ENCODE measurements at places on chromosomes 2 and 18.

- no peak overlapping the region for H3K27ac ChIP-seq
- H3K4me3 ChIP-seq = no peak overlapping the region
- no peaks in the 10 kb centered on the region for H3K27me3 ChIP-seq
- H3K36me3 ChIP-seq = no peaks in the 10 kb centered on the region
Observed at GRCh38 chr2:138435701-138436100, 65.9 kb upstream of the SPOPL start.

GRCh38 chr2:189698020-189698887, 23.8 kb downstream of the ANKAR start:
- DNase-seq = peak; percentile 31
- peaks cover 4% of the 10 kb centered on the region for H3K4me1 ChIP-seq
- H3K4me3 ChIP-seq = no peak overlapping the region
- H3K36me3 ChIP-seq = no peaks in the 10 kb centered on the region
- H3K27ac ChIP-seq = no peak overlapping the region
- H3K27me3 ChIP-seq = no peaks in the 10 kb centered on the region

DNA sequence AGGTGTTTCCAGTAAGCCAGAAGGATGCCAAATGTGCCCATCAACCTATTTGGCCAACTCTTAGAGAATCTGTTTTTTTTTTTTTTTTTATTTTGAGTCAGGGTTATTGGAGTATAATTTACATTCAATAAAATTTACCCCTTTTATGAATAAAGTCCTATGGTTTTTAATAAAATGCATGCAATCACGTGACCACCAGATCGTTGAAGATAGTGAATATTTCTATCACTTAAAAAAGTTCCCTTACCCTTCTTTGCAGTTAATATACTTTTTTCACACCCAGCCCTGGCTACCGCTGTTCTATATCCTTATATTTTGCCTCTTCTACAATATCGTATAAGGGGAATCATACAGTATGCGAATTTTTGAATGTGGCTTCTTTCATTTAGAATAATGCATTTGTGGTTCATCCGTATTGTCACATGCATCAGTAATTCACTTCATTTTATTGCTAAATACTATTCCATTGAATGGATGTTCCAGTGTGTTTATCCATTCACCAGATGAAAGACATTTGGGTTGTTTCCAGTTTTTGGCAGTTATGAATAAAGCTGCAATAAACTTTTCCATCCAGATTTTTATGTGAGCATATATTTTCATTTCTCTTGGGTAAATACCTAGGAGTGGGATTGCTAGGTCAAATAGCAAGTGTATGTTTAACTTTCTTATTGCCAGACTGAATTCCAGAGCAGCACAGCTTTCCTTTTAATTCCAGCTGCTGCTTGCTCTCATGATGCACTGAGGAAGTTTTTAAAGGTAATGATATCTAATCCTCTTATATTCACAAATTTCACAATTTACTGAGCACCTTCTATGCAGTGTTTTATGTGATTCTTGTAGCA, 156.3 kb upstream of the NT5C1B start:
- H3K27ac ChIP-seq = no peak overlapping the region
- H3K36me3 ChIP-seq = no peaks in the 10 kb centered on the region
- no peaks in the 10 kb centered on the region for H3K27me3 ChIP-seq
- H3K4me3 ChIP-seq = no peak overlapping the region
- DNase-seq = no peak

DNA sequence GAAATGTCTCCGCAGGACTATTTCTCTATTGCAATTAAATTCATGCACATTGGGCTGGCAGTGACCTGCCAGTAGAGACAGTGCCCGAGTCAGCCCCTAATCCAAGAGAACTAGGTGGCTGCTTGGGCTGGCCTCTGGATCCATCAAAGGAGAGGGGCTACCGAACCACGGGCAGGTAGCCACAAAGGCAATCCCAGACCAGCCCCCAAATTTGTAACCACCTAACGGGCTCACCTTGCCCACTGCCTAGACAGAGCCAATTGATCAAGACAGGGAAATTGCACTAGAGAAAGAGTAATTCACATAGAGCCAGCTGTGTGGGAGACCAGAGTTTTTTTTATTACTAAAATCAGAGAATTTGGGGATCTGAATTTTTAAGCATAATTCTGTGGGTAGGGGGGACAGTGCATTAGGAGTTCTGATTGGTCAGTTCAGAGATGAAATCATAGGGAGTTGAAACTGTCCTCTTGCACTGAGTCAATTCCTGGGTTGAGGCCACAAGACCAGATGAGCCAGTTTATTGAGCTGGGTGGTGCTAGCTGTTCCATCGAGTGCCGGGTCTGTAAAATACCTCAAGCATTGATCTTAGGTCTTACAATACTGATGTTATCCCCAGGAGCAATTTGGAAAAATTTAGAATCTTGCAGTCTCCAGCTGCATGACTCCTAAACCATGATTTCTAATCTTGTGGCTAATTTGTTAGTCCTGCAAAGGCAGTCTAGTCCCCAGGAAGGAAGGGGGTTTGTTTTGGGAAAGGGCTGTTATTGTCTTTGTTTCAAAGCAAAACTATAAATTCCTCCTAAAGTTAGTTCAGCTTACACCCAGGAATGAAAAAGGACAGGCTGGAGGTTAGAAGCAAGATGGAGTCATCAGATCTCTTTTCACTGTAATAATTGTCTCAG, 260.4 kb upstream of the SP5 start:
- H3K4me1 ChIP-seq = no peaks in the 10 kb centered on the region
- H3K4me3 ChIP-seq = no peak overlapping the region
- no peak overlapping the region for H3K27ac ChIP-seq
- no peaks in the 10 kb centered on the region for H3K36me3 ChIP-seq
- H3K27me3 ChIP-seq = peaks cover 3% of the 10 kb centered on the region
- DNase-seq = no peak

DNA sequence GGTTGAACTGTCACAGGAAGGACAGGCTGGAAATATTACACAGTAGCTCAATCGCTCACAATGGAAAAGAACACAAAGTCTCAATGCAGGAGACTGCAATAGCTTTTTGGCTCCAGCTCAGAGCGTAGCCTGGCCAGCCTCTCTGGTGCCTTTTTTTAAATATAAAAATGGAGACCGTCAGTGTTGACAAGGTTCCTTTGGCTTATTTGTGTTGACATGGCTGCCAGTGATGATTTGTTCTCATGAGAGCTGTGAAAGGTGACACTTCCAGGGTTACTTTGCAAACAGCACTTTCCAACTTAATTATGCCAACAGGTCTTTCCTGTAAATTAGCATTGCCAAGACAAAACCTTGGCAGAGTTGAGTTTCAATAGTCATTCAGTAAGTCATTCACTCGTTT, 70.8 kb downstream of the KCNE4 start:
- H3K4me3 ChIP-seq = no peak overlapping the region
- DNase-seq = no peak
- no peaks in the 10 kb centered on the region for H3K36me3 ChIP-seq
- no peaks in the 10 kb centered on the region for H3K4me1 ChIP-seq
- no peaks in the 10 kb centered on the region for H3K27me3 ChIP-seq
- H3K27ac ChIP-seq = no peak overlapping the region

DNA sequence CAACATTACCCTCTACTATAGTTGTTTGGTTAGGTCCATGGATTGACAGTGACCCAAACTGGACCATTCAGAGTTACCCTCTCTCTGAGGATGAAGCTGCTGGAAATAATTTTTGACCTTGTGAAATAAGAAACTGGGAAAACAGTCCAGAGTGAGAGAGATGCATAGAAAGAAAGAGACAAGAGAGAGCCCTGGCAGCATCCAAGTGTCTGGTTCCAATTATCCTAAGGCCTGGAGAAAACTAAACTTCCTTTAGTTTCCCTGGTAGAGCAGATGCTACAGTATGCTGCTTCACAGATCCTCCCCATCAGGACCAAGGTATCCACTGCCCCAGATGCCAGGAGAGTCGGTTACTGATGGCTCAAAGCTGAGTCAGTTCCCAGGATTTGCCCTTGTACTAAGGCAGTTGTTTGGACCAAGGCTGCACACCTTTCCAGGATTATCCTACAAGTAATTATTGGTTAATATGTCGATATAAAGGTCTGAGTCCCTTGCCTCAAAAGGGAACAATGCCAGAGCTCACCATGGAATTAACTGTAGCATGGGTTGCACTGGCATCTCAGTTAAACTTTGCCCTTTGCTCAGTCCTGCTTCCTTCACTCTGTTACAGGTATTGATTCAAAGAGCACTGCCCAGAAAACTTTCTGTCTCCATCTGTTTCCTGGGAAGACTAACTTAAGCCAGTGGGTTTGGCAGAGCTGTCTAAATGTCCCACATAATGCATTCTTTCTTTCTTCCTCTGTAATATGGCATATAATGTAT, 14.6 kb upstream of the CHN1 start:
- H3K36me3 ChIP-seq = no peaks in the 10 kb centered on the region
- no peaks in the 10 kb centered on the region for H3K4me1 ChIP-seq
- no peak for DNase-seq
- H3K4me3 ChIP-seq = no peak overlapping the region
- no peaks in the 10 kb centered on the region for H3K27me3 ChIP-seq
- H3K27ac ChIP-seq = no peak overlapping the region

DNA sequence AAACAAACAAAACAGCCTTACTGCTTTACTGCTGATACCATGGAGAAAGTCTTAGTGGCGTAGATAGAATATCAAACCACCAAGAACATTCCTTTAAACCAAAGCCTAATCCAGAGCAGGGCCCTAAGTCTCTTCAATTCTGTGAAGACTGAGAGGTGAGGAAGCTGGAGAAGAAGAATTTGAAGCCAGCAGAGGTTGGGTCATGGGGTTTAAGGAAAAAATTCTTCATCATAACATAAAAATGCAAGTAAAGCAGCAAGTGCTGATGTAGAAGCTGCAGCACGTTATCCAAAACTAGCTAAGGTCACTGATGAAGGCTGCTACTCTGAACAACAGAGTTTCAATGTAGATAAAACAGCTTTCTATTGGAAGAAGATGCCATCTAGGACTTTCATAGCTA, 77.1 kb downstream of the MTA3 start:
- H3K4me1 ChIP-seq = peaks cover 7% of the 10 kb centered on the region
- no peak for DNase-seq
- no peak overlapping the region for H3K4me3 ChIP-seq
- no peak overlapping the region for H3K27ac ChIP-seq

DNA sequence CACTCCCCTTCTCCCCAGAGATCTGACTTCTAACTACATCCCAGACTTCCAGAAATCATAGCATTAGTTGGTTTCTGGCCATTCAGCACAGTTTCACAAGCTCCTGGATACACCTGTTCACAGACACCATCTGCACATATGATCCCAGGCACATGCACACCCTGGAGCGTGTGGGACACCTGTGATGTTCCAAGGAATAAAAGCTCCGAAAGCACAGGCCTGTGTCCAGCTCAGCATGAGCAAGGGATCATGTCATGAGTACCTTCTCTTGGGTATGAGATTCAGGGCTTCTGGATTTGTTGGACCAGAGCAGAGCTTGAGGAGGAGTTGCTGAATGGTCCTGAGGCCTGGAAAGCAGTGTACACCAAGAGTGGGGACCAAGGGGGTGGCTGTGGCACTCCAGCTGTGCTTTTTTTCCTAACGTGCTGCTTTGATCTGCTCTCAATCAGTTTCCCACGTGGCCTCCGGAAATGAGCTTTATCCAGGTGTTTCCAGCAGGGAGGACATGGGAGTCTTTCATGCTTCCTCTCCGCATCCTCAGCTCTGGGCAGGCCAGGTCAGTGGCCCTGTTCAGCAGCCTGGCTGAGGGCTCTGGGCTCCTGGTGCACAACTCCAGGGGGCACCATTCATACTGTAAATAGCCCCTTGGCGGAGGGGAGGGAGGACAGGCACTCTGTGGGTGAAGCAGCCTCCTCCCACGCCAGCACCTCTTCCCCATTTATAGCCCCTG, 1.8 kb downstream of the DYSF start:
- H3K36me3 ChIP-seq = no peaks in the 10 kb centered on the region
- no peak overlapping the region for H3K27ac ChIP-seq
- peaks cover 53% of the 10 kb centered on the region for H3K27me3 ChIP-seq
- H3K4me3 ChIP-seq = no peak overlapping the region
- no peak for DNase-seq
- peaks cover 12% of the 10 kb centered on the region for H3K4me1 ChIP-seq

DNA sequence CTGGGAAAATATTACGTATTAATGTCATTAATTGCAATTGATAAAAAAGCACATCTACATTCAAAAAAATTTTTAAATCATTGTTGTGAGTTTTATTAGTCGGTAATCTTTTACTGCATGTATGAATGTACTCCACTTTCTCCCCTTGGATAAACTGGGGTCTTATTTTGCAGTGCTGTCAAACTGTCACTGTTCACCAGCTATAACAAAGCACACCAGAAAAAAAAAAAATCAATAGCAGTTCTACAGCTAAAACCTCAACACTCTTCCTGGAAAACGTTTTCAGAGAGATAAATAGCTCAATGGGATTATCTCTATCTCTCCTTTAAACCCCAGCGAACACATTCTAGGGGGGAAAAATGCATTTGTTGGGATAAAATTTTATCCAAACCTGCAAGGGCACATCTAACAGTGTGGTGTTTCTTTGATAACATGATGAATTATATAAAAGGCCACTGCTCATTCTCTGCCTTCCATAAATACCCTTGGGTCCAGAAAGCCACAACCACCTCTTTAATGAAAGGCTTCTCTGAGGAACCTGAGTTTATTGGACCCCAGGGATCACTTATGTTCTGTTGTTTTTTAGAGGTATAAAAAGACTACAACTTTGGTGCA, 219.9 kb downstream of the CDH20 start:
- no peak for DNase-seq
- no peaks in the 10 kb centered on the region for H3K36me3 ChIP-seq
- H3K4me1 ChIP-seq = peaks cover 4% of the 10 kb centered on the region
- no peak overlapping the region for H3K4me3 ChIP-seq
- no peak overlapping the region for H3K27ac ChIP-seq
- H3K27me3 ChIP-seq = peaks cover 7% of the 10 kb centered on the region

- H3K4me3 ChIP-seq = no peak overlapping the region
- H3K4me1 ChIP-seq = peaks cover 21% of the 10 kb centered on the region
- H3K36me3 ChIP-seq = peaks cover 23% of the 10 kb centered on the region
- no peak overlapping the region for H3K27ac ChIP-seq
- H3K27me3 ChIP-seq = no peaks in the 10 kb centered on the region
- DNase-seq = no peak
Observed at GRCh38 chr2:218727502-218728165, 17.0 kb downstream of the TTLL4 start.

DNA sequence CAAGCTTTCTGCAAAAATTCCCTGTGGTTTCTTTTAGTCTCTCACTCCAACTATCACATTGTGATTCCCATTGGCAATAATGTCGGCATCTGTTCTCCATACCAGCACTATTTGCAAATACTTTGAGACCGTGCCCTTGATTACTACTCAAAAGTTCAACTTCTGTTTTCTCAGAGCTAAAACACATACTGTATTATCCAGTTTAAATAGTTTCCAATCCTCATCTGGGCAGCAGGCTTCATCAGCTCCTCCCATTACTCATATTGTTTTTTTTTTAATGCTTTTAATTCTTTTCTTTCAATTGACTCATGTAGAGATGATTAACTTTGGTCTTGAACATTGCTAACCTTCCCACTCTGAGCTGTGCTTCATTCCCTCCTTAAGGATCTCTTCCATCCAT, 135.8 kb downstream of the METTL8 start:
- H3K27me3 ChIP-seq = no peaks in the 10 kb centered on the region
- H3K4me1 ChIP-seq = no peaks in the 10 kb centered on the region
- H3K27ac ChIP-seq = no peak overlapping the region
- DNase-seq = no peak
- no peak overlapping the region for H3K4me3 ChIP-seq

Data from activated CD4-positive, alpha-beta memory T cell treated with anti-CD3 and anti-CD28 coated beads, Interleukin-2, amount 10 ng/mL, durations not matched to agents 7 days and 5 days (primary cell).